CMK (cell line): ENCODE measurements at places on chromosomes 1 and 21.

DNA sequence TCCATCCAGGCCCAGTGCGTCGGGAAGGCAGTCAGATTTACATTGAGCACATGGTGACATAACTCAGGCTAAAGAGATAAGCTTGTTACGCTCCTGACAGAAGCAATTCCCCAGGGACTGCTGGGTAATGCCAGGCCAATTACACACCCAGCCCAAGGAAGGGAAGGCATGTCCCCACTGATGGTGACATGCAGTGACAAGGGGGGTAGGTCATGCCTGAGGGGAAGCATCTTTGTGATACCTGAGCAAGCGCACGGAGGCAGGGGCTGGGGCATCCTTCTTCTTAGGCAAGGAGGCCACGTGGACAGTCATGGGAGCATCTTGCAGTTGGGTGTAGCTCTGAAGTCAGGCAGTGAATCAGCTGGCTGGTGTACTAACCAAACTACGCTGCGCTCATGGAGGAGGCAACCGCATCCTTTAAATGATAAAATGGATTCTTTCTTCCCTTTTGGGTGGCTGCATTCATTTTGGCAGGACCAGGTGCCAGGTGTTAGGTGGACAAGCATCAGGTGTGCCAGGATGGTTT, 39.6 kb upstream of the GRIK3 start:
- DNase-seq = no peak

DNA sequence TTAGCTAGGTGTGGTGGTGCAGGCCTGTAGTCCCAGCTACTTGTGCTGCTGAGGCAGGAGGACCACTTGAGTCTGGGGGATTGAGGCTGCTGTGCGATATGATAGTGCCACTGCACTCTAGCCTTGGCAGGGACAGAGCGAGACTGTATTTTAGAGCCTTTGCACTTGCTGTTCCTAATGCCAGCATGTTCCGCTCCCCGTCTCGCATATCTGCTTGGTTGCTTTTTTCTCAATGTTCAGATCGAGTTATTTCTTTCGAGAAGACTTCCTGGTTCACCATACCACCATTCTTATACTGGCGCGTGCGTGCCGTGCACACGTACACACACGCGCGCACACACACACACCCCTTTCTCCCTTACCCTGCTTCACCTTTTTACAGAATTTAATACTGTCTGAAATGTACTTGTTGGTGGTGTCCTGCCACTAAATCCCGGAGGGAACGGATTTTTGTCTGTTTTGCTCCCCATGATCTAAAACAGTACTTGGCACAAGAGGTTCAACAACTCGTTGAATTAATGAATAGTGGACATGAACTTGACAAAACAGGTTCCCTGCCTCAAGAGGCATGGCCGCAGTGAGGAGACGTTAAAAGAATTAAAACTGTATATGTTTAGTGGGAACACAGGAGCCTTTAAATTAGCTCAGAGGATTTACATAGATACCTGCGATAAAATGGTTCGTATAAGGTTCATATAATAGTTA, 1.1 kb upstream of the RPRD2 start:
- no peak for DNase-seq

- no peak for DNase-seq
Observed at GRCh38 chr1:243455760-243456651, 200.2 kb downstream of the SDCCAG8 start.

DNA sequence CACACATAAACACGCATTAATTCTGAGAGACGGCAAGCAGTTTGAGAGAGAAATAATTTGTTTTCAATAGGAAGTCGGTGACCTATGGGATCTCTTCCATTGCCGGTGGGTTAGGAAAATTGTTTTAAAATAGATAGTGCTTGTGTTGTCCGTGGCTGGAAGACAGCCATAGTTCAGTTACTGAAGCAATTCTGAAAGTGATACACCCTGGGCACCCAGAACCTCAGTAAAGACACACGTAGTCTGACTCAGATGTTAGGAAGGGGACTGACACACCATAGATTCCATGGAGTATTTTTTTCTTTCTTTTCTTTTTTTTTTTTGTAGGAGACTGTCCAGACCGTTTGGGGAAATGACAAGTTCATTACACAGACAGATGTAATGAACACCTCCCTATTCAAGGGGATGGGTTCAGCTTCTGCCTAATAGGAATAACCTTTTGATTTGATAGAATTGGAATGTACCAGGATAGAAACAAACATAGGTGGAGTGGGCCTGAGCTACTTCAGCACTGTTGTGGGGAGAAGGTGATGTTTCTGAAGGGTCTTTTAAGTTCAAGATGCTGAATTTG, 1.6 kb downstream of the C1orf21 start:
- DNase-seq = no peak

GRCh38 chr1:192284927-192285326, 31.9 kb upstream of the RGS21 start:
- DNase-seq = no peak

DNA sequence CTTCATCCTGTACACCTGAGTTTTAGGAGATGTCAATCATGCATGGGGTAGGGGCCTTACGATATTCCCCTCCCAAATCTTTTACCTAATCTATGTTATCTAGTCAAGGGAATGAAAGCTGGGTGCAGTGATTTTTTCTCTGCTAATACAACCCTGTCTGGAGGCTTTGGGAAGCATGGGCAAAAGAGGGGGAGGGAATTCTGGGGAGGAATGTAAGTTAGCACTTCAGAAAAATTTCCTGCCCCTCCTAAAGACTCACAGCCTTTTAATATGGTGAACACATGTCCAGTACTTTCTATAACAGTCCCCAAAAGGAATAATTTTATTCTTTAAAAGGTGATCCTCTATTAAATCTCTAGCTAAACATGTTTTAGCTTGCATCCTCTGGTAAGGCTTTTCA, 25.6 kb upstream of the PRELP start:
- DNase-seq = no peak

DNA sequence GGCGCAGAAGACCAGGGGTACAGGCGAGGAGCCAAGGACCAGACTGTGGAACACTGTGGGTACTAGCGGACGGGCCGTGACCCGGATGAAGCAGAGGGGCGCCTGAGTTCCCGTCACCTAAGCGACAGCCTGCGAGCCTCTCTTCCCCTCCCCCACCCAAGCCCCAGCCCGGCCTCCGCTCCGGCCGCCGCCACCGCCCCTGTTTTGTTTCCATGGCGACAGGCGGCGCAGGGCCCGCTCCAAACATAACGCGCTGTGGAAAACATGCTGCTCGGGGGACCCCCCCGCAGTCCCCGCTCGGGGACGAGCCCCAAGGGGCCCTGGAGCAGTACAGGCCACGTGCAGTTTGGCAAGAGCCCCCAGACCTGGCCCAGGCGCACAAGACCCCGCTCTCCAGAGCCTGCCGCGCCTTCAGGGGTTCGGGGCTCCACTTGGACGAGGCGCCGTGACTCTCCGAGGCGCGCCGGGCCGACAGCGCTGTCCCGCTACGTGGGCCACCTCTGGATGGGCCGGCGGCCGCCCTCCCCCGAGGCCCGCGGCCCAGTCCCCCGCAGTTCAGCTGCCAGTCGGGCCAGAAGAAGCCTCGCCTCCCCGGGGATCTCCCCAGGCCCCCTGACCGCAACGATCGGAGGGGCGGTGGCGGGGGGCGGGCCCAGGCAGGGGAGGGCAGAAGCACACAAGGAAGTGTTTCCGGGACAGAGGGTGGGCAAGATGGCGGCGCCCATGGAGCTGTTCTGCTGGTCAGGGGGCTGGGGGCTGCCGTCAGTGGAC, at the start of gene MTX1:
Gene MTX1 (plus strand): TSS at position 155 of the 771 bp plus-strand sequence. CDS start 110 bp downstream, at position 265.
- DNase-seq = peak; percentile 78

- no peak for DNase-seq
Observed at GRCh38 chr1:162216604-162217003, 147.1 kb downstream of the NOS1AP start.

GRCh38 chr1:25568834-25569596, 25.6 kb downstream of the LDLRAP1 start:
- DNase-seq = no peak

DNA sequence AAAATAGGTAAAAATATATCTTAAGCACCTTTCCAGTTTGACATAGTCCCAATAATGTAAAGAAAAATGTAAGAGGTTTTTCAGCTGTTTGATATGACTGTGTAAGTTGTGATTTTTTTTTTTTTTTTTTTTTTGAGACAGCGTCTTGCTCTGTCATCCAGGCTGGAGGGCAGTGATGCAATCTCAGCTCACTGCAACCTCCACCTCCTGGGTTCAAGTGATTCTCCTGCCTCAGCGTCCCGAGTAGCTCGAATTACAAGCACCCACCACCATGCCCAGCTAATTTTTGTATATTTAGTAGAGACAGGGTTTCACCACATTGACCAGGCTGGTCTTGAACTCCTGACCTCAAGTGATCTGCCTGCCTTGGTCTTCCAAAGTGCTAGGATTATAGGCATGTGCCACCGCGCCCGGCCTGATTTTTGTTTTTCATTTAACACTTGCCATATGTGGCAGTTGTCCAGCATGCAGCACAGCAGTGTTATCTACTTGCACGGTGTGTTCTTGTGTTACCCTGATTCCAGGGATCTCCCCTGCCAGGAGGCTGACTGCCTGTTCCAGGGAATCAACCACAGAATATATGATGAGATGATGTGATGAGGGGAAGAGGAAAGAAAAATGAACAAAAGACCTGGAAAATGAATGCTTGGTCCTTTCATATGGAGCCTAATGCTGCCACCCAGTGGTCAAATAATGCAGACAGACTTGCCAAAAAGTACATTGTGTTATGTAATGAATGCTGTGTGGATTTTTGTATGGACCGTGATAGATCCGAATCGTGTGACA, 79.0 kb downstream of the RAVER2 start:
- peak; percentile 29 for DNase-seq

DNA sequence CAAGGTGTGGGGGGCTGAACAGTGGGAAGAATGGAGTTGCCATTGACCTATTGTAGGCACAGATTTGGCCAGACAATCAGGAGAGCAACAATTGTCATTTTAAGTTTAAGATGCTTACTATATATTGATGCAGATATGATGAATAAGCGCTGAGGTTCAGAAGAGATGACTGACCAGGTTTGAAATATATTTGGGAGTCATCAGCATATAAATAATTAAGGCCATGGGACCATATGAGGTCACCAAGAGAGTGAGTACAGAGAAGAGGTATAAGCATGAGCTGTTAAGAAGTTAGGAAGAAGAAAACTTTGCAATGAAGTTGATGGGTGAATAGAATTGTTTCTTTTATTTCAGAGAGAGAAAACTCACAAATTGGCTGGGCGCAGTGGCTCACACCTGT, 4.5 kb upstream of the GADD45A start:
- DNase-seq = no peak

GRCh38 chr1:82799261-82799660, 998.5 kb downstream of the ADGRL2 start:
- DNase-seq = no peak

- DNase-seq = no peak
Observed at GRCh38 chr21:29289317-29289716, 9.4 kb upstream of the BACH1 start.

DNA sequence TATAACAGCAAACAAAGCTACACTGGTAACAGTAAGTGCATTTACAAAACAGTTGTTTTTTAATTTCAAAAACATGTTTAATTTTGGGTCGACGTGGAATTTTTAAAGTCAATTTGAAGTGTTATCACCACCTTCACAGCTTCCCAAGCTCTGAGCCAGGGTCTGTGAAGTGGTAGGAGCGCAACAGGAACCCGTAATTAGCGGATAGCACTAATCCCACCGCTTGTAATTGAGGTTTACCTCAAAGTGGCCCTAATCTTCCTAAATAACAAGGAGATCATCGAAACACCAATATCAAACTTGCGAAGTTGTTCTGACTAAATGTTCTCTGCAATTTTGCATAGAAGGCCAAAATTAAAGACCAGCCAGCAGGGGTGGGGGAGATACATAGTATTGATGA, 18.8 kb downstream of the LBR start:
- DNase-seq = no peak

DNA sequence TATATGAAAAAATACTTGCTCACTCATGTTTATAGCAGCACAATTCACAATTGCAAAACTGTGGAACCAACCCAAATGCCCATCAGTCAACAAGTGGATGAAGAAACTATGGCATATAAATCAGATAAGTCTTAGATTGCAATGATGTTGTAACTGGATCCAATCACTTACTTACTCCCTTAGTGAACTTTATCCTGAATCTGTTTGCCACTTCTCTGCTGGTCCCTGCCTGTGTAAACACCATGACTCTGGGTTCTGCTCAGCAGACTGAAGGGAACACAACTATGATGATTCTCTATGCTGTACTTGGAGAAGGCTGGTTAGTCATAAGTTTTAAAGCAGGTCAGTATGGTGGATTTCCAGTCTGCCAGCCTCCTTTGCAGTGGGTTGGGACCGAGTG, 391.2 kb downstream of the RWDD3 start:
- no peak for DNase-seq

- no peak for DNase-seq
Observed at GRCh38 chr1:54865238-54866073, 21.5 kb downstream of the DHCR24 start.

DNA sequence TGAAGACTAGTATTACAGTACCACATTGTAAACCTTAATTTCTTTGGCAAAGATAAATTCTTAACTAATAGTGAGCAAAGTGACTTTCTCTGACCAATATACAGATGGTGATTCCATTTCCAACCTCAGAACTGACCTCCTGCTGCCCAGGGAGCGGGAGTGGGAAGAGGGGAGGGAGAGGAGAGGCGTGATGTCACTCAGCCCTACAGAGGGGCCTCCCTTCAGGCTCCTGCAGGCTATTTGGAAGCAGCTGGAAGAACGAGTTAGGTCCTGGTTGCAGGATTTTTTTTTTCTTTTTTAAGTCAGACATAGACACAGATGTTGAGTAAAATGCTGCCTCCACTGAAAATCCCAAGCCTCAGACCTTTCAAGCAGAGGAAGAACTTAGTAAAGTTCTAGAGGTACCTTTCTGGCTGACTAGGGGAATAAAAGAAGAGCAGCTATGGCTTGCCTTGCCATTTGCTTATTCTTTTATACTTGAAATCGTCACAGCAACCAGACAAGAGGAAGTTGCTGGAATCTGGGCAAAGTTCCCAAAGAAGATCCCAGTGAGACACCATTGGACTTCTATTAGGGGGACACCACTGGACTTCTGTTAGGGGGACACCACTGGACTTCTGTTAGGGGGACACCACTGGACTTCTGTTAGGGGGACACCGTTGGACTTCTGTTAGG, 54.5 kb downstream of the EXO1 start:
- DNase-seq = no peak

GRCh38 chr1:156704930-156705320, 458 bp downstream of the CRABP2 start:
- no peak for DNase-seq

DNA sequence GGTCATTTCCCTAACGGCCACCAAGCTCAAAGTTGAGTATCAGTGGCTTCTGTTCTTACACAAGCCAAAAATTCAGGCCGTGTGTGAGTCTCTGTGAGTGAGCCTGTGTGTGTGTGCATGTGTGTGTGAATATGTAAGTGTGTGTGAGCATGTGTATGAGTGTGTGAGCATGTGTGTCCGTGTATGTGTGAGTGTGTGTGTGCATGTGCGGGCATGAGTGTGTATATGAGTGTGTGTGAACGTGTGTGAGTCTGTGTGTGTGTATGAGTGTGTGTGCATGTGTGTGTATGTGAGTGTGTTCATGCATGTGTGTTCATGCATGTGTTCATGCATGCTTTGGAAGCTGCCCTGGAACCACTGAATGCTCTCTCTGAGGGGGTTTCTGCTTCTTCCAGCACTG, 105.7 kb downstream of the AJAP1 start:
- no peak for DNase-seq

- DNase-seq = no peak
Observed at GRCh38 chr1:6984986-6985385, 199.7 kb downstream of the CAMTA1 start.

GRCh38 chr1:183234660-183235476, 48.8 kb downstream of the LAMC2 start:
- no peak for DNase-seq
